ENCODE measurements at places on chromosomes 6 and 20.

DNA sequence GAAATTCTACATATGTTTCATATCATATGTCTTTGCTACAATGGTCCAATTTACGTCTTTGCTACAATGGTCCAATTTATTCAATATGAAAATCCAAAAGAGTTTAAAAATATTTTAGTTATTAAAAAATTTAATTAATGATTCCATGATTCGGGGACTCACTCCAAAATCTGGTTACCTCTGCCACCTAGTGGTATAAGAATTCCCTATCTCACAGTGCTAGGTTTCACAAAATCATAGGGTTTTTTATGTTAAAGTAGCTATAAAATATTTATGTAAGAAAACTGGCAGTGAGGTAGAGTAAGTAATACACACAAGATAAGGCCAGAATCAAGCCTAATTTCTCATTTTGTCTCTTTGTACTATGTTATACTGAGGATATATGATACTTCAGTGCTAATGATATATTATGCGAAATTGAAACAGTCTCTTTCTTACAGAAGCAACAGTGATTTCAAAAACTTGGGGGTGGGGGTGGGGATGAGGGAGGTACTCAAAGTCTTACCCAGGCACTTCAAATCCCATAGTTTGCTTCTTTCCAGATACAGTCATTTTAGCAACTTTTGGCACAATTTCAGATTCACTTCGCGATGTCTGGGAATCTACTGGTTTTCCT is 52.3 kb downstream of the HBS1L start:
- DNase-seq, result no peak

DNA sequence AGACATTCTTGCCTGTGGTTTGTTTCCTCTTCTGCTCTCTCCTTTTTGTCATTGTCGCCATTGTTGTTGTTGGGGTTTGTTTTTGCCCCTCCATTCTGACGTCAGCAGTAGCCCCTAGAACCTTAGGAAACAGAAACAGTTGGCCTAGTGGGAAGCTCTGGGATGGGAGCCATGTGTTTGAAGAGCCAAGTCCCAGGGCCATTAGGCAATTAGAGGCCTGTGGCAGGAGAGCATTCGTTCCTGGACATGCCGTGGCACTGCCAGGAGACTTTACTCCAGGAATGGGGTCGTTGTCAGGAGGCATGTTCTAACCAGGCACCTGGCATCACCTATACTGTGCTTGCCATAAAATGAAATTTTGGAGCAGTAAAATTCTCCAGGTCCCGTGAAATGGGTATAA is 39.7 kb downstream of the PPARD start:
- DNase-seq, result no peak

- no peak for DNase-seq
Measured at GRCh38 chr20:22470620-22471026, 113.7 kb downstream of the FOXA2 start.

GRCh38 chr6:129670634-129671033 is 39.3 kb downstream of the ARHGAP18 start:
- no peak for DNase-seq

- no peak for DNase-seq
Measured at GRCh38 chr6:130993292-130993765, 69.7 kb downstream of the EPB41L2 start.

GRCh38 chr20:50366270-50367103 is 143.7 kb upstream of the PTPN1 start:
- DNase-seq, result peak; percentile 15

- no peak for DNase-seq
Measured at GRCh38 chr6:151905072-151905471, 97.6 kb downstream of the ESR1 start.

GRCh38 chr20:1894951-1895673 is at the start of gene SIRPA:
Gene SIRPA (plus strand): TSS chr20:1895407. CDS start chr20:1895448, 41 bp downstream.
- DNase-seq, result no peak

GRCh38 chr6:170287371-170287876 is 3.5 kb downstream of the DLL1 start:
- DNase-seq, result no peak

DNA sequence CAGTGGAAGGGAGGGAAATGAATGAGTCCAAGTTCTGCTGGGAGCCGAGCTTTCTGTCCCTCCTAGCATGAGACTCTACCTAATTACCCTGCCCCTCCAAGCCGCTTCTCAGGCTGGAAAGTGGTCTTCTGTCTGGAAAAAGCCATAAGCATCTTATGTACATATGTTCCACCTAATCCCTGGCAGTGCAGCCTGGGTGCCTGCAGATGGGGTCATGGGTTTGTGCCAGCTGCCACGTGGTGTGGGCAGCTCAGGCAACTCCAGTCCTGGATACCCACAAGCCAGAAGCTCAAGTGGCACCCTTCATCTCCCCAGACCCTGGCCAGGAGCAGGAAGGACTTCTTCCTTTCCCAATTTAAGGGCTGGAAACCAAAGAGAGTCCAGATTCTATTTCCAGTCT is 253.1 kb downstream of the LY86 start:
- DNase-seq, result no peak

GRCh38 chr20:22407237-22408193 is 176.9 kb downstream of the FOXA2 start:
- no peak for DNase-seq

- DNase-seq, result no peak
Measured at GRCh38 chr6:170081556-170081955, 209.3 kb downstream of the DLL1 start.

DNA sequence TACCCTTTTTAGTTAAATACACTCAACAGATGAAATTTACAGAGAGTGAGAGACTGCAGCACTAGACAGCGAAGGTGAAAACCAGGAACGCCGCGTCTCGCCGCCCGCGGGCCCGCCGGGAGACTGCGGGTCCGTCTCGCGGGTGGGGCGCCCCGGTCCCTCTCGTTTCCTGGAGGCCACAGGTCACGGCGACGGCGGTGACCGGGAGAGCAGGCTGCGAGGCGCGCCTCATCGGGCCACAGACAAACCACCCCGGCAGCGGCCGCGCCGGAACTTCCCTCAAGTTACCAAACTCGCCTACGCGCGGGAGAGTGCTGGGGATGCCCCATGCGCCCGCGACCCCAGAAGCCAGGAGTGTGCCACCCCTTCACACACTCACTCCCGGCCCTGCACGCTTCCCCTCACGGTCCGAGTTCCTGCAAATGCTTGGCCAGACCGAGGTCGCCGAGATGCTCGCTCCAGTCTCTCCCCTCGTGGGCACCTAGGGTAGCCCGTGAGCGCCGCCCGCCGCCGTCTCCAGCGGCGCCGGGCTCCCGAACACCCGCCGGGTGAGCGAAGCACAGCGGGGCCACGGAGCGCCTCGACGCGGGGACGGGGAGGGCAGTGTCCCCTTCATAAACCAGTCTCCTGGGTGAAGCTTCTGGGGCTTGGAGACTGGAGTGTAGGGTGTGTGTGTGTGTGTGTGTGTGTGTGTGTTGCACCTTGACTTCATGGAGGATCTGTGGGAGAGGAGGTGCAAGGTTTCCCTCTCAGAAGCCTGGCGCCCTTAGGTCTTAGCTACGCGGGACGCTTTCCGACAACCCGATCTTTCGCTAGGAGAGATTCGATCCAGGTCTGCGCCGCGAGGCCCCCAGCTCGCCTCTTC is 1.4 kb downstream of the BACH2 start:
- peak; percentile 33 for DNase-seq

DNA sequence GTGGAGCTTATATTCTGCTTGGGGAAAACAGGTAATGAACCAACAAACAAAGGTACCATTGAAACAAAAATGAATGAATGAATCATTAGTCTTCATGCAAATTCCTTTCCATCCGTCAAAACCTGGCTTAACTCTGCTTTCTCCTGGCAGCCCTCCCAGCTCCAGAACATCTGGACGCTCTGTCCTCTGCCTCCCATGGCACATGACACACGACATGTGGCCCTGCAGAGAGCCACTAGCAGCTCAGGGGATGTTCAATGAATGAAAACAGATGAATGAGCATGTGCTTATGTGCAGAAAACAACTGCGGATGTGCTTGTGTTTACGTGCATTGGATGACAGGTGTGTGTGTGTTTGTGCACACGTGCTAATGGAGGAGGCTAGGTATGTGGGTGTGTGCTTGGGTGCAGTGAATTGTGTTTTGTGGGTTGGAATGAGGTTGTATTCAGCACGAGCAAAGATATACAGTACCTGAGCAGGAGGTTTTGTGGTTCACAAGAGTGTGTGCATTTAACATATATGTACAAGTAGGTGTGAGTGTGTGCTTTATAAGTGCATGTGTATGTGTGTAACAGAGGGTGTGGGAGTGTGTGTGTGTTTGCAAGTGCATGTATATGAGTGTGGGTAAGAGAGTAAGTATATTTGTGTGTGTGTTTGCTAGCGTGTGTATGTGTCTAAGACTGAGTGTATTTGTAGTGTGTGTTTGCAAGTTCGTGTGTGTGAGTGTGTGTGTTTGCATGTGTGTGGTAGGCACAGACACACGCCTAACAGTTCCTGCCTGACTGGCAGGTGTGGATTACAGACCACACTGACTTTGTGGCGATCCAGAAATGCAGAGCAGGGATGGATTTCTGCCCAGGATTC is 374.1 kb upstream of the SULF2 start:
- no peak for DNase-seq

DNA sequence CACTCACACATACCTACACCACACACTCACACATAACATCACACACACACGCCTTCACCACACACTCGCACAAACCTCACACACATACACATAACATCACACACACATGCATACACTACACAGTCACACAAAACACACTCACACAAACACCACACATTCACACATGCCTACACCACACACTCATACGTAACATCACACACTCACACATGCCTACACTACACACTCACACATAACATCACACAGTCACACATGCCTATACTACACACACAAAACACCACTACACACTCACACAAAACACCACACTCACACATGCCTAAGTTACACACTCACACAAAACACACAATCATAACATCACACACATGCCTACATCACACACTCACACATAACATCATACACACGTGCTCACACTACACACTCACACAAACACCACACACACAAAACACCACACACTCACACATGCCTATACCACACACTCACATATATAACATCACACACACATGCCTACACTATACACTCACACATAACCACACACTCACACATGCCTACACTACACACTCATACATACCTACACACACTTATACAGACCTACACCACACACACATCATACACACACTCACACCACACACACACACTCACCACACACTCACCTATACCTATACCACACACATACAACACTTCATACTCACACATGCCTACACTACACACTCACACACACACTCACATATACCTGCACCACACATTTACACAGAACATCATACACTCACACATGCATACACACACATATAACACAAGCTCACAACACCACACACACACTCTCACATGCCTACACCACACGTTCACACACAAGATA is 383.5 kb downstream of the C6orf118 start:
- DNase-seq, result no peak

DNA sequence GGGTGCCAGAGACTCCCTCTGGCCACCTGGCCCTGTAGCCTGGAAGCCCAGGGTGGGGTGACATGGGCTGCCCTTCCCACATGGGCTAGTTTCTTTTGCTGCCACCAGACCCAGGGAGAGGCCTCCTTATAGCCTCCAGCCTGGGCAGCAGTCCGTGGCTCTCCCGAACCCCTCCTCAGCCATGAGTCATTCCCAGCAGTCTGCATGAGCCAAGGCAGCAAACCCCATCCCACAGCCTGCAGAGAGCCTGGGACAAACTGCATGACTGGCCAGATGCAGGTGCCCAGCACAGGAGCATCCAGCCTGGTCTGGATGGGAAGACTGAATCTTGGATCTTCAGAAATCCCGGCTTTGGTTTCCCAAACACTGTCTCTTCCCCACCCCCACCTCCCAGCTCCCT is 75.7 kb downstream of the MRPL14 start:
- DNase-seq, result no peak

Data from stimulated activated CD4-positive, alpha-beta T cell treated with anti-CD3 and anti-CD28 coated beads, Interleukin-1b, Interleukin-23, amount 100 ng/mL, for 1 hour (primary cell).